ENCODE measurements at places on chromosomes 16 and 17. TPM values are rescaled to one million over a fixed set of nuclear protein-coding genes. Genes with fewer than 3 reads are reported as not detected.

PRR11 gene
- 24.6 TPM for total RNA-seq

CIBAR2 gene
- not detected for total RNA-seq

AMFR gene
- 178 TPM for total RNA-seq

UTS2R gene
- not detected for total RNA-seq

EEF2KMT gene
- total RNA-seq = 15.1 TPM

TMEM88 gene
- total RNA-seq = 43.0 TPM

TLCD3A gene
- 23.3 TPM for total RNA-seq

PRAC2 gene
- not detected for total RNA-seq

HOXB7 gene
- 14.4 TPM for total RNA-seq

PTX4 gene
- 0.19 TPM for total RNA-seq

RCVRN gene
- total RNA-seq = not detected

MFAP4 gene
- total RNA-seq = not detected

LLGL2 gene
- 4.6 TPM for total RNA-seq

OTOP3 gene
- not detected for total RNA-seq

FBXW10 gene
- total RNA-seq = not detected

FGF11 gene
- total RNA-seq = 0.65 TPM

PEMT gene
- 32.7 TPM for total RNA-seq

CCT6B gene
- total RNA-seq = 1.1 TPM

BIRC5 gene
- 38.8 TPM for total RNA-seq

LPO gene
- total RNA-seq = not detected

PRR35 gene
- total RNA-seq = not detected

FAM222B gene
- 17.7 TPM for total RNA-seq

C1QL1 gene
- not detected for total RNA-seq

C17orf78 gene
- total RNA-seq = not detected

ZP2 gene
- total RNA-seq = not detected

Data from vein endothelial cell (primary cell).